AG20443 (cell line): ENCODE measurements at places on chromosomes 16 and 17.

GRCh38 chr17:51258756-51259563 is 889 bp downstream of the MBTD1 start:
- peak; percentile 21 for DNase-seq

DNA sequence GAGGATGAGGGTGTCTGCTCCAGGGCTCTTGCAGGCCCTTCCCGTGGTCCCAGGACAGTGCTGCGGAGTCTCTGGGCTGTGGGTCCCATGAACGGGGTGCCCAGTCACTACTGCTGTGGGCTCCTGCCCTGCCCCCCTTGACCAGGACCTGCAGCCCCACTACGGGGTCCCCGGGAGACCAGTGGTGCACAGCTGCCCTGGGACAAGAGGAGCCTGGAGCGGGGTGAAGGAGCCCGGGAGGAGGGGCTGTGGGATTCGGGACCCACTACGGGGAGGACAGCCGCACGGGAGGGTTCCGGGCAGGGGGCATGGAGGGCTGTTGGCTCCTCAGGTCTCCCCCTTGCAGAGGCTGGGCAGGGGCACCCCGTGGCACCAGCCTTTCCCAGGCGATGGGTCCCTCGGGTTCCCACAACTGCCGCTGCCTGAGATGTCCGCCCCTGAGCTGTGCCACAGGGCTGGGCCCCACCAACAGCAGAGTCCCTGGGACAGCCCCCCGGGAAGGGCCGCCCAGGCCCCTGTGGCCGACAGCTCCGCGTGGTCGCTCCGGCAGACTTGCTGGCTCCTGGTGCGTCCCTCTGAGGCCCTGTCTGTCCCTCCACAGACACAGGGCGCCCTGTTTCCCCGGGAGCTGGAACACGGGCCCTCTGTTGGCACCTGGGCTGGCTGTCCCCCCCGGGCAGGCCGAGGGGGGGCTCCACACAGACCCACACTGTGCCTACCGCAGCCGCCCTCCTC is 52.1 kb upstream of the GNG13 start:
- DNase-seq = no peak

GRCh38 chr16:85459529-85460251 is 153.4 kb upstream of the GSE1 start:
- DNase-seq = no peak

DNA sequence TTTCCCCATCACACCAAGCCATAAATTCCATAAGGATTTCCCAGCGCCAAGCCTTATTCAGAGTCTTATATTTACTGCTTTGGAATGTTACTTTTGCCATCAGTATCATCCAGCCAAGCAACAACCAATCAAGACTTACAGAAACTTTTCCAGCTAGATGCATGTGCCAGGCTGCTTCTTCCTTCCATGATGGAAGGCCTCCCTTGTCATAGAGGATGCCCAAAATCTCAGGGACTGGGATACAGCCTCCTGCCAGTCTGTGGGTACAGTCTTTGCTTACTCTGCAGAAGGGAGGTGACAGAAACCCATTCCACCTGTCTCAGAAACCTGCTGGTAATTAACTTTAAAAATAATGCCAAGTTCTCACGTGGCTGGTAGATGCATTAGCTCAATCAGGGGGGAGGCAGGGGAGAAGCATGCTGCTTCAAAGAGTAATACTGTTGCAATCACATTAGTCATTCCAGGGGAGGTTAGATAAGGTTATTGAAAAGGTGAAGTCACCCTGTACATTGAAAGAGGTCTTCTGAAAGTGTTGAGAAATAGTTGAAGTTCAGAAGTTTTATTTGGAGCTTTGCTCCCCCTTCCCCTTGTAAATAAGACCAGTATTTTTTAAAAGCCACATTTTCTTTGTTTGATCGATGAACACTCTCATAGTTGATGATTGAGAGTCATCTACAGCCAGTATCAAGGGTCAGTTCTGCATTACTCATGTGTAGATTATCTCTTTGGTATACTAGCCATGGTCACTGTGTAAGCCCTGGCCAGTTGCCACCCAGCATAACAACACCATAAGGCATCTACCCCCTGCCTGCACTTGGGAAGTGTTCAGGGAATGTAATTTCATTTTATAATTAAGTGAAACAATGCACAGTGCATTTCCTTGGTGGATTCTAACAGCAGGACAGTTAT is 22.2 kb downstream of the HLF start:
- no peak for DNase-seq

DNA sequence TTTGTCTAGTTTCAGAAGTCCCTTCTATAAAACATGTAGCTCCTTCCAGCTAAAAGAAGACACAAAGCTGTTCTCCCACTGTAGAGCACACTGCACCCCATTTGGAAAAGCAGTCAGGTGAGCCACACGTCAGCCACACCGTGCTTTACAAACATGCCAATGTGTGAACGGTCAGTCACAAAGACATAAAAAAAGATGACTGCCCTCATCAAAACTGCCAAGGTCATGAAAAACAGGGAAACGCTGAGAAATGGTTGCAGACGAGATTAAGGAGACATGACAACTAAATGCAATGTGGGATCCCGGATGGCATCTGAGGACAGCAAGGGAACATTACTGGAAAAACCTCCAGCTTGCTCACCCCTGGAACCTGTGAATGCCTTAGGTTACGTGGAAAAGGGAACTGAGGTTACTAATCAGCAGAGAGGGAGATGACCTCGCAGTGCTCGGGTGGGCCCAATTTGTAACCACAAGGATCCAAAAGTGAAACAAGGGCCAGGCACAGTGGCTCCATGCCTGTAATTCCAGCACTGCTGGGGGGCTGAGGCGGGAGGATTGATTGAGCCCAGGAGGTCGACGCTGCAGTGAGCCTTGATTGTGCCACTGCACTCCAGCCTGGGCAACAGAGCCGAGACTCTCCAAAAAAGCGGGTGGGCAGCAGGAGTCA is 8.1 kb downstream of the ANKRD11 start:
- DNase-seq = no peak

DNA sequence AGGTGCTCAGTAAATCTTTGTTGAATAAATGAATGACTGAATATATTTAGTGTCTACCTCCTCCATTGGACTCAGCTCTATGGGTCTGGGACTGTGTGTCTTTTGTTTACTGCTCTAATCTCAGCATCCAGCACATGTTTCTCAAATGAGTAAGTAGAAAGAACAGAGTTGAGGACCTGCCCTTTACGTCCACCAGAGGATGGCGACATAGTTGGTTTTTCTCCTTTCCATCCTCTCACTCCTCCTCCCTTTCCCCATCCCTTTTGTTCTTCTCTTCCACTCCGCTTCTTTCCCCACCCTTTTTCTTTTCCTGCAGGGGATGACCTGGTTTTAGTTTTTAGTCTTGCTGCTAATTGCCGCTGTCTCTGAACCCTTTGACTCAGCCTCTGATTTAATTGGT is 12.1 kb upstream of the CHP2 start:
- DNase-seq = no peak

DNA sequence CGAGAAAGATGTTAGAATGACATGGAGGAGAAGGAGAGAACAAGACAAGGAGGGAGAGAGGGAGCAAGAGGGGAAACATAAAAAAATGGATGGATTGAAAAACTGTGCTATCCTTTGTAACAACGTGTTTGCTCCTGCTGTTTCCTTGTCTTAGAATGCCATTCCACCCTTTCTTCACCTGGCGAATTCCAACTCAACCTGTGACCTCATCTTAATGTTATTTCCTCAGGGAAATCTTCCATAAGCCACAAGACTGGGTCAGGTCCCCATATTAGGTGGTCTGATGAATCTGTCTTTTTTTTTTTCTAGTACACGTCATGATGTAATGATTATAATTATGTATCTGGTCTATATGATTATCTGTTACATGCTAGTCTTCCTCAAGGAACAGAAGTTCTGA is 195.0 kb upstream of the MAF start:
- no peak for DNase-seq

GRCh38 chr17:61343576-61343975 is 56.1 kb upstream of the TBX2 start:
- no peak for DNase-seq

DNA sequence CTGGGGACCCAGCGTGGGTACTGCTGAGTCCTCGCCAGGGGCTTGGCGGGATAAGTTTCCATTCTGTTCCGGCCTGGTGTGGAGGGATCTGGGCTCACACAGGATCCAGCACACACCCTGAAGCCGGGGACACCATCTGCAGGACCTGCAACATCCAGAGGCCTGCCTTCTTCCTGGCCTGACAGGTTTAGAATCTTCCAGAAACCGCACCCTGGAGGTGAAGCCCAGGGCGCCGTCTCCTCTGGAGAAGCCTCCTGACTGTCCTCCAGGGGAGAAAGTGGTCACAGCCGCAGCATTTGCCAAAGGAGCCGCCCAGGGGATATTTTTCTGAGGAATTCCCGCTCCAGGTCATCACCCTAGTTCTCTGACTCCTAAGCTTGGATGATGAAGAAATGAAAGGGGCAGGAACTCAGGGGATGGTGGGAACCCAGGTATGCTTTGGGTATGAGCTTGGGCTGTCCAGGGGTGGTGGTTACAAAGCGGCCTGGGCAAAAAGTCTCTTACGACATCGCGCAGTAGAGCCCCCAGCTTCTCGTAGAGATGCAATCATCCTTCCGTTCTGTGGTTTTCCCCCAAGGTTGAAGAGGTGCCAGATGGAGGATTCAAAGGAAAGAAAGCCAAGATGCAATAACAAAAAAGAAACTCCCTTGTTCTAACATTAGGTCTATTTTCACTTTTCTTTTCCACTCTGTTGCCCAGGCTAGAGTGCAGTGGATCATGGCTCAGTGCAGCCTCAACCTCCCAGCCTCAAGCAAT is 9.1 kb upstream of the CRISPLD2 start:
- DNase-seq = peak; percentile 88
